Tibial nerve (tissue), 4 donors: ENCODE measurements at places on chromosomes 4 and X.

- peaks cover 7% of the 10 kb centered on the region for H3K4me1 ChIP-seq
- DNase-seq, result no peak
- H3K27me3 ChIP-seq, result no peaks in the 10 kb centered on the region
- no peaks in the 10 kb centered on the region for H3K36me3 ChIP-seq
- no peak overlapping the region for H3K27ac ChIP-seq
Observed at GRCh38 chr4:162151850-162152249, 11.9 kb downstream of the FSTL5 start.

GRCh38 chr4:154416190-154416547 lies 75.4 kb downstream of the DCHS2 start:
- H3K4me1 ChIP-seq, result peaks cover 4% of the 10 kb centered on the region
- H3K27me3 ChIP-seq, result no peaks in the 10 kb centered on the region
- peak overlapping the region; percentile 37 for H3K4me3 ChIP-seq
- no peak overlapping the region for H3K27ac ChIP-seq
- H3K36me3 ChIP-seq, result no peaks in the 10 kb centered on the region
- DNase-seq, result no peak

GRCh38 chrX:153592966-153593688 lies 5.8 kb downstream of the CCNQ start:
- peaks cover 7% of the 10 kb centered on the region for H3K4me1 ChIP-seq
- H3K27ac ChIP-seq, result no peak overlapping the region
- H3K4me3 ChIP-seq, result no peak overlapping the region
- H3K36me3 ChIP-seq, result peaks cover 70% of the 10 kb centered on the region
- no peaks in the 10 kb centered on the region for H3K27me3 ChIP-seq
- no peak for DNase-seq

DNA sequence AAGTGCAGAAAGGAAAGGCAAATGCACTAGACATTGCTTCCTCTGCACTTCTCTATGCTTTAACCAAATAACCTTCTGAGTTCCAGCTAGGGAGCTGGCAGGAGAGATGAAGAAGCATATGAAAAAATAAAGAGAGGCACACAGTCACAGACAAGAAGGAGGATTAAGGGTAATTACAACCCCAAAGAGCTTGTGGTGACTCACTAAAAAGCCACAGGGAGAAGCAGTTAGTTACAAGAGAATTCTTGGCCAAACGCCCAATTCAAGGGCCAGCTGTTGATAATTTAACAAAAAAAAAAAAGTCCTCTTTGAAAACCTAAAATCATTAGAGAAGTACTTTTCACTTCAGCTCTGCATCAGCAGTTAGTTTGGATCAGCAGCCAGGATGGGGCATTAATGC lies 478.0 kb downstream of the KCNIP4 start:
- DNase-seq, result no peak
- H3K27me3 ChIP-seq, result no peaks in the 10 kb centered on the region
- H3K4me1 ChIP-seq, result no peaks in the 10 kb centered on the region
- H3K36me3 ChIP-seq, result no peaks in the 10 kb centered on the region
- no peak overlapping the region for H3K4me3 ChIP-seq
- H3K27ac ChIP-seq, result no peak overlapping the region

DNA sequence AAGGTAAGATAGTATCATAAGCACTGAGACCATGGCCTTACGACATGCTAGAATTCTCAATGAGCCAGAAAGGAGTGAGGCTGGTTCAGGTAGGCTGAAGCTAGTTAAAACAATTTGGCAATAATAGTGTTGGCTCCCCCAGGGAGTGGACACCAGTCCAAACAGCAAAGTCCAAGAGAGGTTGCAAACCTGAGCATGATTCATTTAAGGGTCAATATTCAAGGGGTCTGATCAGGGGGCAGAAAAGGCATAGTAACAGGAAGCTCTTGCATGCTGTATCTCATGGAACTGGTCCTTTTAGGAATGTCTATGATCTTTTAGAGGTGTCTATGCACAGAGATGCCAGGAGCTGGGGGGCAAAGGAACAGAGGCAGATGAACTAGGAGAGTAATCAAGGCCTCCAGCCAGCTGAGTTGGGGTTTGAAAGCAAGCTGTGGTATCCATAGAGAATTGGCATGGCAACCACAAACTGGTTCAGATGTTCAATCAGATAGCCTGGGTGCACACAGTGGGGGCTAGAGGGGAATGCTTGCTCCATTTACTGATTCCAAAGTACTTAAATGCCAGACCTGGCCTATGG lies 5.1 kb downstream of the GJB1 start:
- H3K4me3 ChIP-seq, result no peak overlapping the region
- peaks cover 3% of the 10 kb centered on the region for H3K27me3 ChIP-seq
- no peak overlapping the region for H3K27ac ChIP-seq
- no peak for DNase-seq

DNA sequence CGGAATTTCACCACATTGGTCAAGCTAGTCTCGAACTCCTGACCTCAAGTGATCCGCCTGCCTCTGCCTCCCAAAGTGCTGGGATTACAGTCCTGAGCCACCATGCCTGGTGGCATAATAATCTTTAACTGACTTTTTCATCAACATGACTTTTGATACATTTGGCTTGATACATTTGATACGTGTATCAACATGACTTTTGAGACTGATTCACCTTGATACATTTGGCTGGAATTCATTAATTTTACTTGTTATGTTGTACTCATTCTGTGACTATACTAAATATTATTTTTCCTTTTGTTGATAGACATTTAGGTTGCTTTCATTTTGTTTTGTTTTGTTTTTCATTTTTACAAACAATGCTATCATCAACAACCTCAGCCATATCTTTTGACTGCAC lies 6.3 kb downstream of the TMEM154 start:
- H3K27ac ChIP-seq, result no peak overlapping the region
- no peaks in the 10 kb centered on the region for H3K36me3 ChIP-seq
- H3K4me3 ChIP-seq, result no peak overlapping the region
- DNase-seq, result no peak

DNA sequence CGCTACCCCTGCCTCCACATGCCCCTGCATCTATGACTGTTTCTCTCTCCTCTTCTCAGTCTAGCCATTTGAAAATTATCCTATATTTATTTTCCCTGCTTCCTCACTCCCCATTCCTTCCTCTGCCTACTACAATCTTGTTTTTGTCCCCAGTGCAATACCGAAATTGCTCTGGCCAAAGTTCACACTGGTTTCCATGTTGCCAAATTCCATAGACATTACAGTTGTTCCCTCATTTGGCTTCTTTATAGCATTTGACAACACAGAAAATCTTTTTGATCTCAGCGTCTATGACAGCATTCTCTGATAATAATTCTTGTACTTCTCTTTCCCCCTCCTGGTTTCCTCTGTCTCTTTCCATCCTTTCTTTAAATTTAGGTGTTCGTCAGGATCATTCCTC lies 99.4 kb downstream of the GPR82 start:
- H3K27ac ChIP-seq, result no peak overlapping the region
- peaks cover 4% of the 10 kb centered on the region for H3K4me1 ChIP-seq
- no peaks in the 10 kb centered on the region for H3K27me3 ChIP-seq
- H3K4me3 ChIP-seq, result no peak overlapping the region

- H3K27ac ChIP-seq, result no peak overlapping the region
- H3K4me1 ChIP-seq, result peaks cover 3% of the 10 kb centered on the region
- H3K27me3 ChIP-seq, result no peaks in the 10 kb centered on the region
- DNase-seq, result no peak
- H3K36me3 ChIP-seq, result no peaks in the 10 kb centered on the region
- no peak overlapping the region for H3K4me3 ChIP-seq
Observed at GRCh38 chr4:104418286-104418685, 76.4 kb downstream of the CXXC4 start.

GRCh38 chr4:78880874-78881492 lies 58.3 kb downstream of the PAQR3 start:
- no peaks in the 10 kb centered on the region for H3K4me1 ChIP-seq
- no peak overlapping the region for H3K4me3 ChIP-seq
- DNase-seq, result no peak
- H3K27me3 ChIP-seq, result no peaks in the 10 kb centered on the region
- H3K36me3 ChIP-seq, result no peaks in the 10 kb centered on the region
